Stimulated activated CD4-positive, alpha-beta T cell treated with anti-CD3 and anti-CD28 coated beads, Interleukin-12 subunit alpha, Interleukin-12 subunit beta, amount 100 ng/mL, for 24 hours (primary cell): ENCODE measurements at places on chromosomes 13 and 19.
A peak's percentile ranks its signal among the peaks of the same experiment; 100 is the strongest.

DNA sequence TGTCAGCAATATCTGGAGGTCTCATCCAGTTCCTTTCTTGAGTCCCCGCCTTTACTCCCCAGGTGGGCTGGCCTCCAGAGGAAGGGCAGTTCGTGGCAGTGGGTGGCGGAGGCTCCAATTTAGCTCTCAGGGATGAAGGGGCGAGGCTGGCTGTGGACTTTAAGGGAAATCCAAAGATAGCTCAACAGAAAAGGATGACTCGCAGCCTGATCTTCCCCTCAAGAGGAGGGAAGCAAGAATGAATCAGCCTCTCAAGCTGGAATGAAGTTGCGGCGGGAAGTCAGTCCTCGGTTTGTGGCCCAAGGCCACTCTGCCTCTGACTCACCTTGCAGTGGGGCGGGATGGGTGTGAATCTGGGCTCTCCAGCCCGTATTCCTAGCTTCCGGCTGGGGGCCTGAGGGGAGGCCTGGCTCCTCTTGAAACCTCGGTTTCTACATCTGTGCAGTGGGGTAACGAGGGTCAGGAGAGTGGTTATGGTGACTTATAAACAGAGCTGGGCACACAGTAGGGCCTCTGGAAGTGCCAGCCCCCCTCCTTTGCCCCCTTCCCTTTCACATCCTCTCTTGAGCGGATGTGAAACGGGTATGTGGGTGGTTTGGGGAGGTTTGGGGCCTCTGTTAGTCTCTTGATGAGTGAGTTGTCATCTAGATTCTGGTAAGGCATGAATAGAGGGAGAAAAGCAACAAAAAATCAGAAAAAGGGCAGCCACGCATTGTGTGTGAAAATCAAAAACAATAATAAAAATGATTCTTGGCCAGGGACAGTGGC lies 10.5 kb upstream of the SMG9 start:
- peak; percentile 86 for DNase-seq

DNA sequence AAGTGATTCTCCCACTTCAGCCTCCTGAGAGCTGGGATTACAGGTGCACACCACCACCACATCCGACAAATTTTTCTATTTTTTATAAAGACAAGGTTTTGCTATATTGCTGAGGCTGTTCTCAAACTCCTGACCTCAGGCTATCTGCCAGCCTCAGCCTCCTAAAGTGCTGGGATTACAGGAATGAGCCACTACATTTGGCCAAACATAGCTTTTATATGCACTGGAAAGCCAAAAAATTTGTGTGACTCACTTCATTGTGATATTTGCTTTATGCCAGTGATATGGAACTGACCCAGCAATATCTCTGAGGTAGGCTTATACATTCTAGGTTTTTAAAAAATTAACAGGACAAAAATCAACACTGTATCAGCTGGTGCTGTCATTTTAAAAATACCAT lies 26.8 kb upstream of the ACOD1 start:
- DNase-seq = no peak

- no peak for DNase-seq
Measured at GRCh38 chr19:7995810-7996158, 9.7 kb downstream of the ELAVL1 start.

- DNase-seq = no peak
Measured at GRCh38 chr19:11382898-11383705, 1.0 kb downstream of the EPOR start.

GRCh38 chr19:41870401-41870873 lies 6.6 kb upstream of the CD79A start:
- DNase-seq = no peak

GRCh38 chr19:4491446-4491845 lies 19.3 kb downstream of the HDGFL2 start:
- DNase-seq = no peak

- DNase-seq = no peak
Measured at GRCh38 chr13:49370371-49370770, 73.5 kb downstream of the CAB39L start.

GRCh38 chr13:51958217-51958547 lies 53.1 kb downstream of the ATP7B start:
- no peak for DNase-seq

- peak; percentile 74 for DNase-seq
Measured at GRCh38 chr19:47273313-47274070, 1.2 kb upstream of the INAFM1 start.

- DNase-seq = no peak
Measured at GRCh38 chr19:3535563-3535965, 3.4 kb upstream of the TEKTIP1 start.

DNA sequence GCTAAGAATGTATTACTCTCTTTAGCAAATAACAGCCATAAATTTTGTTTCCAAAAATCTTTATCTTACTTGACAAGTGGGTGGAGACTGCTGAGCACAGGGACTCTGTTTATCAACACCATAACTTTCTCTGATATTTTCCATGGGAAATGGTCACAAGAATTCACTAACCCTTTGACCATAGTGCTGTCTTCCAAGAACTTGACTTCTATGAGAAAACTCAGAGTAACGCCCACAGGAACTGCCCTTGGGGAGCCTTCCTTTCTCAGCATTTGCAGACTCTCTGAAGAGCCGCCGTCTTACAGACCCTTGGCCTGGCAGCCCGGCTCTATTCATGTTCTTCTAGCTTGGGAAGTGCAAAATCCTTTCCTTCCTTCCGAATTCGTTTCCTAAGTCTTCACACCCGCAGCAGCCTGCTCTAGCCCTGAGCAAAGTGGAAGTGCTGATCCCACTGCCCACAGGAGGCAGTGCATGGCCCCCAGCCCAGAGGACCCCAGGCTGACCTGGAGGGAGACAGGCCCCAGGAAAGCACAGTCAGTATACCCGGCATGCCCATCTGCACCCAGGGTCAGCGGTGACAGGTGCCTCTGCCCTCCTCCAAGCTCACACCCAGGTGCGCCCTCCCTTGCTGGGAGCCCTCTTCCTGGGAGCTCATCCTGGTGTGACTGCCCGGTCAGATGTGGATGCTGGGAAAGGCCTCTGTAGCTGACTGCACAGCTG lies 10.2 kb downstream of the GAS6 start:
- no peak for DNase-seq

DNA sequence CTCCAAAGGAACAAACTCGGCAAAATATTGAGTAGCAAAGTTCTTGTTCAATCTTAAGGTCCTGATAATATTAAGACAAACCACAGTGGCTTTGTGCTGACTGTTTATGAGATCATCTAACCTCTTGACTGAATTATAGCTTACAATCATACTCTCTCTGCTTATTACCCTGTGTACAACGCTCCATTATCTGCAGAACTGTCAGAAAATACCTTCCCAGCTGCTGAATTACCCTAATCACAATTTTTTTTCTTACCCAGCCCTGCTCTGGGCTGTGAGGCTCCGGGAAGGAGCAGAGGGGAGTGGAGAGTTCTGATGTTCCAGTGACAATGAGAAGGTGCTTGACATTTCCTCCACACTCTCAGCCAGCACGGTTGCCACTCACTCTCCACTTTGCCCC lies 64.8 kb downstream of the DCT start:
- no peak for DNase-seq

DNA sequence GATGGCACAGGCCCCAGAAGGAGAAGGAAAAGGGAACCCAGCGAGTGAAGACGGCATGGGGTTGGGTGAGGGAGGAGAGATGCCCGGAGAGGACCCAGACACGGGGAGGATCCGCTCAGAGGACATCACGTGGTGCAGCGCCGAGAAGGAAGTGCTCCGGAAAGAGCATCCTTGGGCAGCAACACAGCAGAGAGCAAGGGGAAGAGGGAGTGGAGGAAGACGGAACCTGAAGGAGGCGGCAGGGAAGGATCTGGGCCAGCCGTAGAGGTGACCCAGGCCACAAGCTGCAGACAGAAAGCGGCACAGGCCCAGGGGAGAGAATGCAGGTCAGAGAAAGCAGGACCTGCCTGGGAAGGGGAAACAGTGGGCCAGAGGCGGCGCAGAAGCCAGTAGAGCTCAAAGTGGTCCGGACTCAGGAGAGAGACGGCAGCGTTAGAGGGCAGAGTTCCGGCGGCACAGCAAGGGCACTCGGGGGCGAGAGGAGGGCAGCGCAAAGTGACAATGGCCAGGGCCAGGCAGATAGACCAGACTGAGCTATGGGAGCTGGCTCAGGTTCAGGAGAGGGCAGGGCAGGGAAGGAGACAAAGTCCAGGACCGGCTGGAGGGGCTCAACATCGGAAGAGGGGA lies 1.1 kb downstream of the PPP1R12C start:
- no peak for DNase-seq

- DNase-seq = no peak
Measured at GRCh38 chr13:24777171-24777570, 13.2 kb downstream of the RNF17 start.
